ENCODE measurements at places on chromosomes 2 and 18.

GRCh38 chr2:191746346-191747169, 68.6 kb downstream of the NABP1 start:
- no peak for DNase-seq

DNA sequence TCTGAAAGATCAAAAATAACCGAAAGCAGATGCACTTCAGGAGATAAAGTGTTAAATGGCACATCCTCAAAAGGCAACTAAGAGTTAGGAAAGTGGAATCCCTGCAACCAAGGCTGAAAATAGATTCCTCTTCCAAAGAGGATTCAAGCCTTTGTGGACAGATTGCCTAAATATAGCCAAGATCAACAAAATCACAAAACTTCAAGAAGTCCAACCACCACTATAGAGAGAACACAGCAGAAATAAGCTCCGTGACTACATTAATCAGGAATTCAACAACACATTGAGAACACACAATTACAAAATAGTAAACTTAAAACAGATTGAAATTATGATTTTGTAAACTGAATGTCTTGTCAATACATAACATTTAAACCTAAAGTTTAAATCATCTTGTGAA, 165.7 kb downstream of the LNPK start:
- no peak for DNase-seq

GRCh38 chr18:77023102-77023782, 109.3 kb downstream of the MBP start:
- no peak for DNase-seq

- DNase-seq = no peak
Measured at GRCh38 chr2:189854187-189854586, 69.9 kb downstream of the PMS1 start.

- no peak for DNase-seq
Measured at GRCh38 chr2:219396863-219397457, 9.2 kb upstream of the DNPEP start.

DNA sequence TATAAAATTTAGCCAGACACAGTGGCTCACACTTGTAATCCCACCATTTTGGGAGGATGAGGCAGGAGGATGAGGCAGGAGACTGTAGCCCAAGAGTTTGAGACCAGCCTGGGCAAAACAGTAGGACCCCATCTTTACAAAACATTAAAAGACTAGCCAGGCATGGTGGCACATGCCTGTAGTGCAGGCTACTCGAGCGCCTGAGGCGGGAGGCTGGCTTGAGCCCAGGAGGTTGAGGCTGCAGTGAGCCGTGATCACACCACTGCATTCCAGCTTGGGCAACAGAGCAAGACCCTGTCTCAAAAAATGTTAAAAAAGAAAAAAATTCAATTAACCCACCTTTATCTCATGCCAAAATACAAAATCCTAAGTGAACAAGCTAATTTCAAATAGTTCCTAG, 4.0 kb downstream of the REV1 start:
- DNase-seq = no peak

DNA sequence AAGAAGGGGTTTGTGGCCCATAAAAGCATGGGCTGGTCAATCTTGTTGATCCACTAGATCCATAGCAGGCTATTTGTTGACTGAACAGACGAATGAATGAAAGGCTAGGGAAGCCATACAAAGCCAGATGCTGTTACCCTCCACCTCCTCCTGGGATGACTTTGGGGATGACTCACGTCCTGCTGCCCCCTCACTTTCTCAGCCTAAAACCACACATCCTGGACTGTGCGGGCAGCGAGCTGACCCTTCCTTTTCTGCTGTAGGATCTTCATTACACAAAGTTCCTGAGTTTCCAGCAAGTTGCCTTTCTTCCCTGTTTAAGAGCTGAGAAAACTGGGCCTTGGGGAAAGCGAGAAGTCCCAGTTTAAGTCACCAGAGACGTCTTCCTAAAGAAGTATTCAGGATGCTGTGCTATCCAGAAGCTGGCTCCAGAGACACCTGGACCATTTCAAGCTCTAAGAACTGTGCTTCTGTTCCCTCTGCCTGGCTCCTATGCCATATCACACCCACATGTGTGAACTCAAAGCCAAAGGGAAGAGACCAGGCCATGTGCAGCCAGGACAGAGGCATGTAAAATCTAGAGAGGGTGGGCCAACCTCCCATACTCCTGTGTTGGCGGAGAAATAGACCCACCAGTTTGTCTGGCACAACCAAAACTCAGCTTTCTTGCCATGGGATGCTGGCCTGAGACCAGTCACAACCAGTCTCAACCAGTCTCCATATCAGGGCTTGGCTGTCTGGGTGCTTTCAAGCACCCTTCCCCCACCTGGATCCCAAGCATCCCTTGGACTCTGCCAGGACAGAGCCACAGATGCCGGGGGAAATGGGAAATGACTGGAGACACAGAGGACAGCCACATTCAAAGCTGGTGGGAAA, 4.7 kb upstream of the SLC20A1 start:
- no peak for DNase-seq

- no peak for DNase-seq
Measured at GRCh38 chr2:46561731-46562450, 82.5 kb downstream of the TMEM247 start.

All from NCI-H1694 (cell line).